ENCODE measurements at places on chromosomes 1 and 21.

DNA sequence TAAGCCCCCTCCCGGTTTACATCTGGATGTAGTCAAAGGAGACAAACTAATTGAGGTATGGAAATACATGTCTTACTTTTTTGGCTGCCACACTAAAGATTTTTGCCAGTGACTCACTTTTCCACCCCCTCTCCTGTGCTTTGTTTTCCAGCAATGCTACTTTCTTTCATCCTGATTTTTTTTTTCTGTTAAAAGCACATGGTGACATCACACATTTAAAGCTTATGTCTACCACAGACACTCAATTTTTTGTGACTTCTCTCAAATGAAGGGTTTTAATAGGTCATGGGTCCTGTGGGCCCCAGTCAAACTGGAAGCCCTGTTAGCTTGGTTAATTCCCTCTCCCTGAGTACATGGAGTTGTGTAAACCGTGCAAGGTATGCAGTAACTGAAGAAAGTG, 2.2 kb downstream of the PPP1R8 start:
- no peak for DNase-seq

DNA sequence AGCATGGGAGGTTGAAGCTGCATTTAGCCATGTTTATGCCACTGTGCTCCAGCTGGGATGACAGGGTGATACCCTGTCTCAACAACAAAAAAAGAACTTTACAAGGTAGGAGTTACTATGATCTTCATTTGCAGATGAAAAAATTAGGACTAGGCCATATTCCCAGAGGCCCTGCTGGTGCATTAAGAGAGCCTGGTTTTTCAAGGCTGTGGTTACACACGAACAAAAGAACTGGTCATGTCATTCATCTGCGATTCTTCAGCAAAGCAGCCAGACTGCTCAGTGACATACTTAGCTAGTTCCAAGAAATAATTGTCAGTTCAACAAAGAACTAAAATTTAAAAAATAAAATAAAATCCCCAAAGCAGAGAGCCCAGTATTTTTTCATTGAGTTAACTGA, 66.1 kb upstream of the SLC22A15 start:
- no peak for DNase-seq

DNA sequence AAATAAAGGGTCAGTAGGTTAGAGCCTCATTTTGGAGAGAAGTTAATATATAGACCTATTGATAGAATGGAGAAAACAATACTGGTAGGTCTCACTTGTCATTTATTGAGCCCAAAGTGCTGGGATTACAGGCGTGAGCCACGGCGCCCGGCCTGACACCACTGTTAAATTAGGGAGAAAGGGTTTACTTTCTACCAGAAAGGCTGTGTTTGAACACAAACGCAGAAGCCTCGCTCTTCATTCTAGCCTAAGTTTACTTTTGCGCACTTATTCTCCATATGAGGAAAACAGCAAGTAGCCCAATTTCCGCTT, 710 bp upstream of the PRPF3 start:
- DNase-seq: no peak

DNA sequence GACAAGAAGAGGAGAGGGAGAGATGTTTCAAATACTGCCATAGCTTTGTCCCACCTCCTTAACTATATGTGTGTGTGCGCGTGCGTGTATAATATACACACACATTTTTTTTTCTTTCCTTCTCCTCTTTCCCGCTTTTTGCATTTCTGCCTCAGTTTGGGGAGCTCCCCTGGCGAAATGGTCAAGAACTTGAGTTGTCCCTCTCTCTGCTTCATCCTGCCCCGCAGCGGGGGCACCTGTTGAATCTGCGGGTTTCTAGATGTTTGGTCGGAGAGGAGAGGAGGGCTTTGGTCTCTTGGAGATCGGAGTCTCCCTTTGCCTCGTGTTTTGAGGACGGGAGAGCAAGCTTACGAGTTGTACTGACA, 504 bp downstream of the SCCPDH start:
- peak; percentile 7 for DNase-seq

- DNase-seq: no peak
Measured at GRCh38 chr1:245690946-245691541, 536.3 kb downstream of the KIF26B start.

GRCh38 chr1:14517841-14518180, 80.7 kb upstream of the KAZN start:
- DNase-seq: no peak

- no peak for DNase-seq
Measured at GRCh38 chr21:36034211-36034913, 26.0 kb downstream of the SETD4 start.

GRCh38 chr1:118821801-118822200, 166.3 kb downstream of the TBX15 start:
- DNase-seq: no peak

GRCh38 chr1:17167041-17167785, 37.7 kb upstream of the PADI1 start:
- no peak for DNase-seq

- DNase-seq: no peak
Measured at GRCh38 chr1:2019571-2020309, 595 bp downstream of the GABRD start.

DNA sequence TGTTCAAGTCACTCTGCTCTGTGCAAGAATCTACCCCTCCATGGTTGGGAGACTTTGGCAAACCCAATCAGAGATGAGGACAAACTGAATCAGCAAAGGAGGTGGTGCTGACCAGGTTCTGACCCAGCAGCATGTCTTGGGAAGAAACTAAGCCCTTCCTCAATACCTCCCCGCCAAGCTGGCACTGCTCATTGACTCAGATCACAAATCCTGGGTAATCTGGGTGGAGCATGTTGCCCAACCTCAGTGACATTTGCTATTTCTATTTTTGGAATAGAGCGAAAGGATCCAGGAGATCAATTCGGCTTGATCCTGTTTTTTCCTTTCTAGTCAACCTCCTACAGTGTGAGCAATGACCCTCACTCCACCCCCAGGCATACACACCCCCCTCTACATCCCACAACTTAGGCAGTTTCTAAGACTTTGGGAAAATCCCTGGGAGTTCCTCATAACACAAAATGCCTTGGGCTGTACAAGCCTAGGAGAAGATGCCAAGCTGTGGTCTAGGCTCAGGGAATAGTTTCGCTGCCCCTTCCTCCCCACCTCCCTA, 166.8 kb upstream of the KCNJ6 start:
- DNase-seq: no peak

DNA sequence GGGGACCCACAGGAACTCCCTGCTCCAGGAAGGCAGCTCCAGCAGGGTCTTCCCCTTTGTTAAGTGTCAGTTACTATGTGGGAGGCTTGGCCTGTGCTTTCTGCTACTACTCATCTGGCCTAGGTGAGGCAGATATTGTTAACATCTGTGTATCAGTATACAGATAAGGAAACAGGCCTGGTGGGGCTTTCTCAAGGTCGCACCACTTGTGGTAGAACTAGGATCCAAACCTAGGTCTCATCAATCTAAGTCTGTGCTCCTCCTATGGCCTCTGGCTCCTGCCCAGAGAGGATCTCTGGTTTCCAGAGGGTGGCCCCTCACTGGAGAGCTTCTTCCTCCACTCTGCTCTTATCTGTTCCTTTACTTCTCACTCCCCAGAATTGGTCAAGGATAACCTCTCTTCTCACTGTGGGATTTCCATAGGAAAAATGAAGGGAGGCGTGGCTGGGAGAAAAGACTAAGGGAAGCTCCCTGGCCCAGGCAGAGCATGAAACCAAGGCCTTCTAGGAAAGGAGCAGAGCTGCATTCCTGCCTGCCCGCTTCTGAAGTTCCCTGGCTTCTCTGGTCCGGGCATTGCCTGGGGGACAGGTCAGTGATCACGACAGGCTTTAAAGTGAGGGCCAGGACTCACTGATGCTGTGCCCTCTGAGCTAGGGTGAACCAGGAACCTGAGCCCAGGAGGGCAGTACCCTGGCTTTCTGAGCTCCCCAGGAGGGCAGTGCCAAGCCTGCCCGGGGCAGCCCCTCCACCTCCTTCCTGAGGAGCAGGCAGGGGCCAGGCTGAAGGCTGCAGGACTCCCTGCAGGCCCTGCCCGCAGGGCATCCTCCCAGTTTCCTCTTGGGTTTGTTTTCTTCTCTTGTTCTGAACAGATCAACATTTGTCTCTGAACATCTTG, 5.8 kb downstream of the KCNC4 start:
- no peak for DNase-seq

DNA sequence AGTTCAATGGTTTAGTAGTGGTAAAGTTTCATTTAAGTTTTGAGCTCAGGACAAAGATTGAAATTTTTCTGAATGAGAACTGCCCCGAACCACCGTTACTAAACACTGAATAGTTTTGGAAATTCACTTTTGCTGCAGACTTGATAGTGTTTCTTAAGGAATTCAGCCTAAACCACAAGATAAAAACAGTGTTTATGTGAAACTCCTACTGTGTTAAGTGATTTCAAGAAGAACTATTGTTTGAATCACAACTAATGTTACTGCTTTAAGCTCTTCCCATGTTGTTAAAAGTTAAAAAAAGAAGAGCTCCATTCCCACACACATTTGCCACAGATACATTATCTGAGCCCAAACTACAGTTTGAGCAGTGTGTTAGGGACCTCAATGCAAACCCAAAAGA, 159.2 kb downstream of the DYRK1A start:
- DNase-seq: no peak

GRCh38 chr1:74579425-74579824, 67.0 kb upstream of the LRRC53 start:
- no peak for DNase-seq

GRCh38 chr1:20119347-20119746, at the start of gene PLA2G2D:
Gene PLA2G2D, minus strand, starts transcription at chr1:20119536. Its CDS starts 38 bp downstream, at chr1:20119498.
- no peak for DNase-seq

DNA sequence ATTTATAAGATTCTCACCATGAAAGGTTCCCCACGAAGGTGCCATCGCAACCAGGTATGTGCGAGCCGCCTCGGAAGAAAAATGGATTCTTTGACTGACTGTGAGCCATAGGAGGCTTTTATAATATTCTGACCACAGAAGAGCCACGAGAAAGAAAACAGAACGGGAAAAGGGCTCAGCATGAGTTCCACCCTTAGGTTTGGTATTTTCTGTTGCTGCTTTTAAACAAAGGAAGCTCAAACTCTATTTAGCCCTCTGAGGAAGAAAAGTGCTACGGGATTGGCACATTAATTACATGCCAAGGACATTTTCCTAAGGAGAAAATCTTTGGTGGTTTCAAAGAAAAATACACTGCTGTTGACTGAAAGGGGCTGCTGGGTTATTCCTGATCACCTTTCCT, 39.3 kb downstream of the MIS18A start:
- DNase-seq: no peak

All from iPS DF 6.9 (cell line).